ENCODE measurements at places on chromosomes 3 and 15. TPM values are rescaled to one million over a fixed set of nuclear protein-coding genes. Genes with fewer than 3 reads are reported as not detected.

DNA sequence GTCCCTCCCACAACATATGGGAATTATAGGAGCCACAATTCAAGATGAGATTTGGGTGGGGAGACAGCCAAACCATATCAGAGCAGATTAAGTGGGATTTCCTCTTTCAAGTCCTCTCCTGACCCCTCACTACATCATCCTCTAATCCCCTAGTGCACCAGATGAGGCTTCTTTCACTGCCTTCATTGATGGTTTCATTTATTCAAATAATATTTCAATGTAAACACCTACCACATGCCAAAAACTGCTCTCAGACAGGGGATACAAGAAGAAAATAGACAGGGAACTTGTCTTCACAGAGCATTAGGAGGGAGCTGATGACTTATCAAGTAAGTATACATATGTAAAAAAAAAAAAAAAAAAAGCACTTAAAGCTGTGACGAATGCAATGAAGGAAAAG is 180.2 kb downstream of the NTRK3 start:
- DNase-seq: no peak

DNA sequence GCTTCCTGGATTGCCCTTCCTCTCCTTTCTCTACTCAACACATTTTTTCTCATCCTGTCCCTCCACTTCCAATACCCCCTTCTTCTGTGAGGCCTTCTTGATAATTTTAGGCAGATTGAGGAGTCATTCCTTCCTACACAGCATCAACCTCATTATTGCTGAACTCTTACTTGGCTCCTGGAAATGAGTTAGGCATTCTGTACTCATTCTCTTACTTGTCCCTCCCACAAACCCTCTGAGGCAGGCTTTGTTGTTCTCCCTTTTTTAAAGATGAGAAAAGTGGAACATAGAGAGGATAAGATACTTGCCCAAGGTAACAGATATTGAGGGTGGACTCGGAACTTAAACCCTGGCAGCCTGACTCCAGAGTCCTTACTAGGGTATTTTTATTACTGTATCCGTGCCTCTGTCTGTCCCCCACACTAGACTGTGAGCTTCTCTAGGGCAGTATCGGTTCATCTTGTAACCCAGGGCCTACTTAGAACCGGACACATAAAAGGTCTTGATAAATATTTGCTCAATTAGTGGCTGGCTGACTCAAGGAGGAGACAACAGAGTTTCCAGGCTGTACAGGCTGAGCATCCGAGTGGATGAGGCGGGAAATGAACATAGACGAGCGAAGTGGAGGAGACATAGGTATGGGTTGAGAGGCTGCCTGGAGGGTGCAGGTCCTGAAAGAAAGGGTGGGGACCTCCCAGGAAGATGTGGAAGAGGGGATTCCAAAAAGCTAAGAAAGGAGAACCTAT is 148.7 kb upstream of the ATP2B2 start:
- no peak for DNase-seq

DNA sequence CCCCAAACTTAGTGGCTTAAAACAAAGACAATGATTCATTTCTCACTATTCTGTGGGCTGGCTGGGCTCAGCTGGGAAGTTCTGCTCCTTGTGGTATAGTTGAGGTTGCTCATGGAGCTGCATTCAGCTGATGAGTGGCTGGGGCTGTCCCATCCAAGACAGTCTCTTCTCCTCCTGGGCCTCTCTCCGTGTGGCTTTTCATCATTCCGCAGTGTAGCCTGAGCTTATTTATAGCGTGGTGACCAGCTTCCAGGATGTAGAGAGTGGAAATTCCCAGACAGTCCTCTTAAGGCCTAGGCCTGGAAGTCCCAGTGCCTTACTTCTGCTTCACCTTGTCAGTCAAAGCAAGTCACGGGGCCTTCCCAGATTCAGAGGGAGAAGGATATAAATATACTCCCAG is 136.7 kb upstream of the DAZL start:
- DNase-seq: no peak

GRCh38 chr3:139715743-139716360 is 38.1 kb upstream of the NMNAT3 start:
- DNase-seq: no peak

DNA sequence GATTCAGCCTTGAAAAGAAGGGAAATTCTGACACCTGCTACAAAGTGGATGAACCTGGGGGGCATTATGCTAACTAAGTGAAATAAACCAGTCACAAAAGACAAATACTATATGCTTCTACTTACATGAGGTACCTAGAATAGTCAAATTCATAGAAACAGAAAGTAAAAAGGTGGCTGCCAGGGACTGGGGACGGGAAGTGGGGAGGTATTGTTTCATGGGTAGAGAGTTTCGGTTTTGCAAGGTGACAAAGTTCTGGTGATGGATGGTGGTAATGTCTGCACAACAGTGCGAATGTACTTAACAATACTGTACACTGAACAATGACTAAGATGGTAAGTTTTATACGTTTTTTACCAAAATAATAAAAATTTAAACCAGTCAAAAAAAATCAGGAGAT is 4.8 kb downstream of the IDH2 start:
- DNase-seq: no peak

SOX2 gene
- total RNA-seq: not detected

FBN1 gene
- 1.3 TPM for total RNA-seq

HESX1 gene
- total RNA-seq: 3.4 TPM

CRABP1 gene
- not detected for total RNA-seq

All from PC-9 (cell line).